Tibial nerve (tissue), 4 donors: ENCODE measurements at places on chromosomes 2 and 18.

DNA sequence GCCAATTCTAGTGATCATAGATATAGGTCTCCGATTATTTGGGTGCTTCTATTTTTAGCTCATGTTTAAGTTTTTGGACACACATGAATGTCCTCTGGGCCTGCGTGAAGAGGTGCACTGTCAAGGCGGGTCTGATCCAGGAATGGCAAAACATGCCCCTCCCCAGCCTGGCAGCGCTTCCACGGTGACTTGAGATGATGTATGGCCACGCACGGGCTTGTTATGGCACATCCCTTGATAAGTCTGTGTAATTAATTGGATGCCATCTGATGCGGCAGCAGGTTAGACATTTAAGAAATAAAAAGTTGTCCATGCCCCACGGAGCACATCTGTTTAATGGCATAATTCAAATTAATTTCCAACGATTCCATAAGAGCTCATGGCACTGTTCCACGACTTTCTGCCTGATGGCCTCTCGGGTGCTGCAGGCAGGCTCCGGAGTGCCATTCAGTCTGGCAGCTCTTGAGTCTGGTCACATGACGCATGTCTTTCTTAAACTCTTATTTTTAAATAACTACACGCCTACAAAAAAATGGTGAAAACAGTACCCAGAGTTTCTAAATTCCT, 151.4 kb downstream of the ACKR3 start:
- no peak for DNase-seq

- no peak for DNase-seq
These were observed 79.3 kb downstream of the CEP192 start for GRCh38 chr18:13070460-13070859.

DNA sequence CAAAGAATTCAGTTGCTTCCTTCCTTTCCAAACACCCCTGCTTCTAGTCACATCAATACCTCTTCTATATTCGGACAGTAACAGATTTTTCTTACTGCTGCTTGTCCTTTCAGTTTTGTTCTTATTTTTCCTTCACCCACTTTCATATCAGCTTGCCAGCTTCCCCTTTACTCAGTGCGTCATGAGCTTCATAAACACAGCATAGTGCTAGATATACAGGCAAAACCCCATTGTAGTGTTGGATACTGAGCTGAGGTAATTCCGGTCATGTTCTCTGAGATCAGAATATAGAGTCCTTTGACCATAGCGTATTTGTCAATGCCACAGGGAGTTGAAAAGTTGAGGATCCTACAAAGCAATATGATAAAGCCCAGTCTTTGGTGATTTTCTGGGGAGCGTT, 2.4 kb downstream of the FARP2 start:
- DNase-seq, result no peak

DNA sequence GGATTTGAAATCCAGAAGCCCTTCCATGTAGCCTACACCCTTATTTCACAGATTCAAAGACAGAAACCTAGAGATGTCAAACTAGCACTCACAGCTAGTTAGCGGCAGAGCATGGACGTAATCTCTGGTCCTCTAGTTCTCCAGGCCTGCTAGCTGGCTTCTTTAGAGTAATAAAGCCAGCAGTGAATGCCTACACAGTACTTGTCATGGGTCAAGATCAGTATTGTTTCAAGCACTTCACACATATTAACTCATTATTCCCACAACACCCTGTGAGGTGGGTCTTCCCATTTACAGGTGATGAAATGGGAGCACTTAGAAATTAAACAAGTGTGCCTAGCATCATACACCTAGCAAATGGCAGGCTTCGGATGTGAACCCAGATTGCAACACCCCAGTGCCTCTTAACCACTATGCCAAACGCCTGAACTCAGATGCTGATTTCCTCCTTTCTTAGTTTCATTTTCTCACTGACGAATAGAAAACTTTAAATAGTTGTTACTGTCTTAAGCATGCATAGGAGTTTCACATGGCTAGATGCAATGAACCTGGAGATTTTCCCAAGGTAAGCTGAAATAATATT, 14.5 kb upstream of the ZBTB14 start:
- DNase-seq, result no peak

GRCh38 chr18:78126536-78126935, 853.1 kb upstream of the SALL3 start:
- DNase-seq, result no peak

DNA sequence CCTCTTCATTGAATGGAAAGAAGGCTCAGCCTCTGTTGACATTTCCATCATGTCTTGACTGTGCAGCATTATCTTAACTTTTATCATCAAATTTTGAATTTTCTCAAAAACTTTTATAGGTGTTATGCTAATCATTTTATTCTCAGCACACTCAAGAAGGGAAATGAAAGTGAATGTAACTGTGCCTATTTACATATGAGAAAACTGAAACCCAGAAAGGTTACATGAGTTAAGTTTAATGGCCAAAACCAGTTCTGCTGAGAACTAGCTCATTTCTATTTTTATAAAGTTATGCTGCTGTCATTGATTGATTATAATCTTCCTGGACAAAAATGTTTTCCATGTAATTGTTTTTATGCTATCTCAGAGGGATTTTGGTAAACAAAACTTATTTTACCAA, 618.8 kb upstream of the NRXN1 start:
- no peak for DNase-seq

DNA sequence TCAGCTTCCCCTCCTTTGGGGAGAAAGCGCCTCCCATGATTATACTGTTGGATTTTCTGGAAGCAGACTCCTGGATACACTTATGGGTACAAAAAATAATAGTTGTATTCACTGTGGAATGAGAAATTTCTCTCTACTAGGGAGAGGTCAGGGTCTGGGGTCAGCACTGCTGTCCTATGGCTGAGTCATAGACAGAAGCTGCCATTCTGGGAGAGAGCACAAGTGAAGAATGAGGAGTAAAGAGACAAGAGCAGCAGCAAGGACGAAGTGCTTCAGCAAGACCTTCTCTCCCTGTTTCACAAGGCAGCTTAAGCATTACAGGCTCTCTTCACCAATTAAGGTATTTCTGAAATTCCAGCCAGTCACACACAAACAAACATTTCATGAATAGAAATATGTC, 10.1 kb upstream of the UNC80 start:
- DNase-seq, result no peak

DNA sequence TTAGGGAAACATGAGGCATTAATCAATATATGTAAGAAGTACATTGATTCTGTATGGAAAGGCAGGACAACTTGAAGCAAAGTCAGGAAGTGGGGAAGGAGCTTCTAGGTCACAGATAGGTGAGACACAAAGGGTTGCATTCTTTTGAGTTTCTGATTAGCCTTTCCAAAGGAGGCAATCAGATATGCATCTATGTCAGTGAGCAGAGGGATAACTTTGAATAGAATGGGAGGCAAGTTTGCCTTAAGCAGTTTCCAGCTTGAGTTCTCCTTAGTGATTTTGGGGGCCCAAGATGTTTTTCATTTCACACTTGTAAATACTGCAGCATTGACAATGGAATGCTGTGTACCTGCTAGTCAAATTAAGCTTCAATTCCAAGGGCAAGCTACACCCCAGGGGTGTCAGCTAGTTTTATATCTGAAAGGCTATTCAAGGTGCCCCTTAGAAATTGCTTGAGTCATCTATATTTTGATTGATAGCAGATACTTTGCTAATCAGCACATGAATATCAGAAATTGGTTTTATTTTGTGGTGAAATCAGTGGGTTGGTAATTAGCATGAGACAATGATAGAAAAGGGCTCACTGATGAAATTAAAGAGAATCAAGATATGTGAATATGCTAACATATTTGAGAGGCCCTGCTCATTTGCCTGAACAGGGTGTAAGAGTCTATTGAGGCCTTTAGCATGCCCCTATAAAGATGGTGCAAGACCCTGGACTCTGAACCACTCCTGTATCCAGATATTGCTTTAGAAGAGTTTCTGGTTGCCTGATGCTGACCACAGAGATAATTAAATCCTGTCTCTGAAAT, 131.5 kb downstream of the TMEM17 start:
- DNase-seq, result no peak

DNA sequence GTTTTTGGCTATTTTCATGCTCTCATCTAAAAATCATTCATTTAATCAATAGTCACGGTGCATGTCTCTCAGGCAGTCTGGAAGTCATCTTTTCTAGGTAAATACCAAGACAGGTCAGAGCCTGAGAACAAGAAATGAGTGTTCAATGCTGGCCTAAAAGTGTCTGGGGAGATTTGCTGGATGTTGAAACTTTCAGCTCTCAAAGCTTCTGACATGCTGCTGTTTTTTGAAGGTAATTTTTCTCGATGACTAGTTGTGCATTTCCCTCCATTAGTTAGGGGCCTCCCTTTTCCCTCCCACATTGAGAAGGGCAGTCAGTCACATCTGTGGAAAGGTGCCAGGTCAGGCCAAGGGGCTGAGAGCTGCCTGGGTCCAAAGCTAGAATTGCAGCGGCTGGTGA, 115.6 kb downstream of the LPIN1 start:
- no peak for DNase-seq

DNA sequence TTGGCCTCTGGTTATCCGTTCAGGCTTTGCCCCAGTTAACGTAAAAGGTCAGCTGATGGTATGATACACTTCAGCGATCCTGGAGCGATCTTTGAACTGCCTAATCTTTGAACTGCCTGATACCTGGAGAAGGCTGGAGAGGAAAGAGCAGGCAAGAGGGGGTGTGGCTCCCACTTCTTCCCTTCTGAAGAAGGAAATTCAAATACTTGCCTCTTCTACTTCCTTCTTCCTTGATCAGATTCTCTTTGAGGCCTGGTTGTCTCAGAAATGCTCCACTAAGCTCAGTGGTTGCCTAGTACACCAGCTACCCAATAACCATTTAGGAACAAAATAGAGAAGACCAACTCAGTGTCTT, 619 bp downstream of the GALM start:
- no peak for DNase-seq

DNA sequence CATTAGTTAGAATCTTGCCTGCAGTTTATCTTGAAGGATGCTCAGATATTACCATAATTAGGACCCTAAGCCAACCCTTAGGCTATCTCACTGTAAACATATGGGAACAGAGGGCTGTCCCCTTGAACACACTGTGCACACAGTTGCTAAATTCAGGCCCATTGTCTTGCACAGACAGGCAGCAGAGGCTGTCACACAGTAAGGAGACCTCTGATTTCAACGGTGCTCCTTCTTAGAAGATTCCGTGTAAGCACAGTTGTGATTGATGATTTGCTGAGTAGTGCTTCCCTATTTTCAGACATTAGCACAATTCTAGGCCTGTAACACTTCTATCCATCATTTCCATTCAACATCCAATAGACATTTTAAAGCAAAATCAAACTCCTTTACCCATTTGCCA, 108.0 kb downstream of the RNF152 start:
- DNase-seq, result no peak

- DNase-seq, result no peak
These were observed 103.9 kb upstream of the PPP1CB start for GRCh38 chr2:28647682-28648081.

DNA sequence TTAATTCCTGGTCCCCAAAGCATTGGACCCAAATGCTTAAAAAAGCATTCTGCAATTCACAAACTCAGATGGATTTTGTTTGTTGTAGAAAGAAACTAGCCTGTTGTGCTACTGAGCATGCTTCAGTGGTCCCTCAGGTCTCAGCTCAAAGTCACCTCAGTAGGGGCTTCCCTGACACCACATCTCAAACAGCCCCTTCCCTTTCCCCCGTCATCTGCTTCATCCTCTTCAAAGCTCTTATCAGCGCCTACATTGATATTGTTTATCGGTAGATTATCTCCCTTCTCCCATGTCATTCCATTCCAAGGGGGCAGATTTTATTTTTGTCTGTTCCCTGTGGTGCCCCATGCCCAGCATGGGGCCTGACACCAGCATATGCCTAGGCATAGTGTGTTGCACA, 172.9 kb downstream of the CELF4 start:
- DNase-seq, result no peak

GRCh38 chr2:70467831-70468779, 85.5 kb downstream of the TGFA start:
- DNase-seq, result no peak
